Stimulated activated CD4-positive, alpha-beta T cell treated with anti-CD3 and anti-CD28 coated beads, Interleukin-15, amount 100 ng/mL, for 1 hour (primary cell): ENCODE measurements at places on chromosomes 6 and 20.

DNA sequence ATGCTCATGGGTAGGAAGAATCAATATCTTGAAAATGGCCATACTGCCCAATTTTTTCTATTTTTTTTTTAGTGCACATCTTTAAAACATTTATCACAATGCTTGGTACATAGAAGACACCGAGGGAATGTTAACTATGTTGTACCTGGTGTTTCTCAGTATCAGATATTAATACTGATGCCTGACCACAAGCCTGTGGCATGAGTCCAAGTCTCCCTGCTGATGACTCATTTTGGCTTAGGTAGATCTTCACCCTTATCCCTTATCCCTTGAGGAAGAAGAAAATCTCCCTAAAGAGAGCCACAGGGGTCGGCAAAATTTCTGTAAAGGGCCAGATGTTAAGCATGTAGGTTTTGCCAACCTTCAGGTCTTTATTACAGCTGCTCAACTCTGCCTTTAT lies 14.5 kb downstream of the CD109 start:
- no peak for DNase-seq

GRCh38 chr20:20554951-20555350 lies 157.5 kb downstream of the RALGAPA2 start:
- no peak for DNase-seq

GRCh38 chr6:159880412-159880975 lies 10.3 kb upstream of the MAS1 start:
- DNase-seq = no peak

DNA sequence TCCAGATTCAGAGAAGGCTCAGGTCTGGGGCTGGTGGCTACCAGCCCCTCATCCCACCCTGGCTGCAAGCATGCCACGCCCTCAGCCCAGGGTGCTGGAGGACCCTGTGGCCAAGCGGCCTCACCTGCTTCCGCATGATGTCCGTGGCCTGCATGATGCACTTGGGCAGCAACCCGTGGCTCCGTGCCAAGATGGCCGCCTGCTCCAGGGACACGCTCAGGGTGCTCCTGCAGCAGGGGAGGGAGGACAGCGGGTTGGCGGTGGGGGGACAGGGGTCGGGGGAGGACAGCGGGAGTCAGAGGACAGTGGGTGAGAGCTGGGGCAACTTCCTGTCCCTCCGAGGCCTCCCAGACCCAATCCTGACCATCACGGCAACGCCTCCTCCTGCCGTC lies 200.1 kb downstream of the PREX1 start:
- DNase-seq = no peak

- DNase-seq = no peak
Measured at GRCh38 chr6:149925253-149925973, 2.5 kb upstream of the RAET1G start.

DNA sequence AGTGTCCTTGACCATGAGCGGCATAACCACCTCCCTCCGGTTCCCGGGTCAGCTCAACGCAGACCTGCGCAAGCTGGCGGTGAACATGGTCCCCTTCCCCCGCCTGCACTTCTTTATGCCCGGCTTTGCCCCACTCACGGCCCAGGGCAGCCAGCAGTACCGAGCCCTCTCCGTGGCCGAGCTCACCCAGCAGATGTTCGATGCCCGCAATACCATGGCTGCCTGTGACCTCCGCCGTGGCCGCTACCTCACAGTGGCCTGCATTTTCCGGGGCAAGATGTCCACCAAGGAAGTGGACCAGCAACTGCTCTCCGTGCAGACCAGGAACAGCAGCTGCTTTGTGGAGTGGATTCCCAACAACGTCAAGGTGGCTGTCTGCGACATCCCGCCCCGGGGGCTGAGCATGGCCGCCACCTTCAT lies 4.9 kb downstream of the TUBB1 start:
- no peak for DNase-seq

DNA sequence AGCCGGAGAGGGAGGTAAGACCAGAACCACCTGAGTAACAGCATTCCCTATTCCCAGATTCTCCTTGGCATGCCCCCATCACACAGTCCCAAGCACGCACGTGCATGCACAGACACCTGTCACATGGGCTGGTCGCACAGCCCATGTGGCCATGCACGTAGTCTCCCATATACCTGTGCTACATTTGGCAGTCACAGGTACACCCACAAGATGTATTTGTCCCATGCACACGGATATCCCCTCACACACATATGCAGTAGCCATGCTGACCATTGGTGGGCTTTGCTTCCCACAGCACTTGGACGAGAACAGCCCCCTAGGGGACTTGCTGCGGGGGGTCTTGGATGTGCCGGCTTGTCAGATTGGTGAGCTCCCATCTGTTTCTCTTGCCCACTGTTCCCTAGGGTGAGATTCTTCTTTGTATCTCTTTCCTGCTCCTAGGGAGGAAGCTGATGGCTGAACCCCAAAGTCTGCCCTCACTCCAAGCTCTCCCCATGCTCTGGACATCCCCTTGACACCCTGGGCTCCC lies 31.9 kb downstream of the PLCG1 start:
- DNase-seq = no peak

- DNase-seq = no peak
Measured at GRCh38 chr6:163725008-163725941, 310.8 kb downstream of the QKI start.

- DNase-seq = peak; percentile 41
Measured at GRCh38 chr20:34824452-34824805, 1.0 kb downstream of the NCOA6 start.

- DNase-seq = peak; percentile 40
Measured at GRCh38 chr6:44268095-44268628, 2.1 kb upstream of the TMEM151B start.

DNA sequence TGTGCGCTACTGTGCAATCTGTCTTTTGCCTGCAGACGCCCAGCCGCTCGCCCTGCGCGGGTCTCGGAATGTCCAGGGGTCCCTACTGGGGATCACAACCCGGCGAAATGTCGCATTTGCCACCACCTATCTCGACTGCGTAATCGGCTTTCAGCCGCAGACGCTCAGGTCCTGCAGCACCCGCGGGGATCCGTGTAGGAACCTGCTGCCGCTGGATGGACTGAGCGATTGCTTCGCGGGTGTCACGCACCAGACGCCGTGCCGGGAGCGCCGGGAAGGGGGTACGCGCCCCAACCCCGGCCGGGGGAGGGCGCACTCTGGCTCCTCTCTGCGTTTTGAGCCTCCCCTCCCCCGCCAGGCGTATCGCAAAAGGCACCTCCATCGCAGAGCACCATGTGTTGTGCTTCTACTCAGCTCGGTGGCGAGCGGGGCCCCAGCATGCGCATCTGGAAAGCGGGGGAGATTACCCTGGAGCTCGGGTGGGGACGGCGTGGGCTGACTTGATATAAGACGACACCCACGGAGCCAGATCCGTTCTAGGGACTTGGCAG lies 747 bp upstream of the PTPRA start:
- DNase-seq = peak; percentile 73

GRCh38 chr6:71466362-71466761 lies 177.8 kb downstream of the OGFRL1 start:
- no peak for DNase-seq
